ENCODE measurements at places on chromosomes 3 and 15.
A peak's percentile ranks its signal among the peaks of the same experiment; 100 is the strongest.

- H3K27ac ChIP-seq: no peak overlapping the region
- peaks cover 4% of the 10 kb centered on the region for H3K4me1 ChIP-seq
- no peak overlapping the region for H3K4me3 ChIP-seq
- peaks cover 50% of the 10 kb centered on the region for H3K27me3 ChIP-seq
These were observed 2.3 kb downstream of the FBN1 start for GRCh38 chr15:48643206-48643605.

- no peaks in the 10 kb centered on the region for H3K27me3 ChIP-seq
- no peak overlapping the region for H3K27ac ChIP-seq
- no peak overlapping the region for H3K4me3 ChIP-seq
- peaks cover 9% of the 10 kb centered on the region for H3K4me1 ChIP-seq
- peaks cover 4% of the 10 kb centered on the region for H3K36me3 ChIP-seq
- DNase-seq: no peak
These were observed 85.1 kb downstream of the SUCLG2 start for GRCh38 chr3:67569324-67569723.

DNA sequence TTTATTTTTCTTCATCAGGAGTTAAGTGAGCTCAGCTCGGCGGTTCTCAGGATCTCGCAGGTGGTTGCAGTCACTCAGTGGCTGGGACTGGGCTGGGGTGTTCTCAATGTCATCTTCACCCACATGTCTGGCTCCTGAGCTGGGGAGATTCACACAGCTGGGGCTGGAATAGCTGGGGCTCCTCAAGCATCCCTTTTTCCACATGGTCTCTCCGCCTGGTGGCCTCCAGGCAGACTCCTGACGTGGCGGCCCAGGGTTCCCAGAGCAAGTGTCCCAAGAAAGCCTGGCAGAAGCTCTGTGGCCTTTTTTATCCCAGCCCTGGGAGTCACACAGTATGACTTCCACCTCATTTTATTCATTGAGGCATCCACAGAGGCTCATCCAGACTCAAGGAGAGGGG, 84.1 kb upstream of the ANKRD34C start:
- H3K36me3 ChIP-seq: peaks cover 4% of the 10 kb centered on the region
- peaks cover 3% of the 10 kb centered on the region for H3K4me1 ChIP-seq
- H3K27me3 ChIP-seq: peaks cover 68% of the 10 kb centered on the region
- H3K4me3 ChIP-seq: no peak overlapping the region
- H3K27ac ChIP-seq: no peak overlapping the region
- no peak for DNase-seq

- no peak overlapping the region for H3K4me3 ChIP-seq
- no peaks in the 10 kb centered on the region for H3K4me1 ChIP-seq
- H3K27me3 ChIP-seq: peaks cover 13% of the 10 kb centered on the region
- H3K27ac ChIP-seq: no peak overlapping the region
- DNase-seq: no peak
- no peaks in the 10 kb centered on the region for H3K36me3 ChIP-seq
These were observed 31.2 kb downstream of the WWTR1 start for GRCh38 chr3:149626671-149627070.

- H3K4me1 ChIP-seq: peaks cover 9% of the 10 kb centered on the region
- H3K4me3 ChIP-seq: no peak overlapping the region
- no peaks in the 10 kb centered on the region for H3K27me3 ChIP-seq
- H3K27ac ChIP-seq: no peak overlapping the region
- DNase-seq: no peak
- H3K36me3 ChIP-seq: no peaks in the 10 kb centered on the region
These were observed 90.0 kb upstream of the STT3B start for GRCh38 chr3:31442755-31443154.

GRCh38 chr3:64957408-64958198, 269.8 kb upstream of the ADAMTS9 start:
- DNase-seq: no peak
- H3K27me3 ChIP-seq: no peaks in the 10 kb centered on the region
- no peaks in the 10 kb centered on the region for H3K4me1 ChIP-seq
- H3K4me3 ChIP-seq: no peak overlapping the region

GRCh38 chr15:60660290-60661051, 181.5 kb upstream of the ICE2 start:
- DNase-seq: no peak
- peak overlapping the region; percentile 53 for H3K27ac ChIP-seq
- H3K27me3 ChIP-seq: no peaks in the 10 kb centered on the region
- H3K36me3 ChIP-seq: no peaks in the 10 kb centered on the region
- peak overlapping the region; percentile 43 for H3K4me3 ChIP-seq

- H3K36me3 ChIP-seq: no peaks in the 10 kb centered on the region
- H3K27me3 ChIP-seq: peaks cover 48% of the 10 kb centered on the region
- DNase-seq: no peak
- H3K27ac ChIP-seq: no peak overlapping the region
- no peak overlapping the region for H3K4me3 ChIP-seq
- H3K4me1 ChIP-seq: no peaks in the 10 kb centered on the region
These were observed 11.6 kb upstream of the TMED3 start for GRCh38 chr15:79299126-79299840.

DNA sequence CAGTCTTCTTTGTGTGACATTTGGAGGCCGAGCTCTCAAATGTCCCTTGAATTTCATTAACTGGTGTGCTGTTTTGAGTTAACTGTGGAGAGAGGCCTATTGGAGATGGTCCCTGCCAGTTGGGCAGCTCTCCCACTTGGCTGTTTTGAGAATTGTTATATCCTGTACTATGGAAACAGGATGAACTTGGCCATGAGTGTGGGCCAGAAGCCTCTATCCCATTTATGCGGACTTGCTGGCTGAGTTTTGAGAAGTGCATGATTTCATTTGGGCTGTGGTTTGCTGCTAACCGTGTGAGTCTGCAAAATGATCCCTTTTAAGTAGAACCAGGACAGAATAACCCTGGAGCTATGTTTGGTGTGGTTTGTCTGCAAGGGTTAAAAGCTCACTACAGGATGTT, 366.0 kb downstream of the PTPRG start:
- DNase-seq: no peak
- H3K36me3 ChIP-seq: no peaks in the 10 kb centered on the region
- no peaks in the 10 kb centered on the region for H3K4me1 ChIP-seq
- no peak overlapping the region for H3K4me3 ChIP-seq

- DNase-seq: peak; percentile 24
- peak overlapping the region; percentile 96 for H3K27ac ChIP-seq
- H3K4me3 ChIP-seq: peak overlapping the region; percentile 98
- peaks cover 39% of the 10 kb centered on the region for H3K4me1 ChIP-seq
These were observed 907 bp downstream of the TATDN2 start for GRCh38 chr3:10248984-10249748.

DNA sequence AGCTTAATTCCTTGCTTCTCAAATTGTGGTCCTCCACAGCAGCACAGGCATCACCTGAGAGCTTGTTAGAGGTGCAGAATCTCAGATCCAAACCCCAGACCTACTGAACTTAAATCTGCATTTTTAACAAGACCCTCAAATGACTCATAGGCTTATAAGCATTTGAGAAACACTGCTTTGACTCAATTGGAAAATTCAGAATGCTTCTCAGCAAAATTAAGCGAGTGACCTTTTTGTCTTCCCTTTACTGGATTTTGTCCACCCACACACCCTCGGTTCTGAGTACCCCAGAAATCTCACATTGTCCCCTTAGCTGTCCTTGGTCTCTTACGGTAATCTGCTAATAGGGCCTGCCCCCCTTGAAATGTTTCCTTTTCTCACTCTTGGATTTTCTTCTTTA, 17.9 kb downstream of the CD80 start:
- peak overlapping the region; percentile 24 for H3K27ac ChIP-seq
- H3K27me3 ChIP-seq: no peaks in the 10 kb centered on the region
- H3K36me3 ChIP-seq: no peaks in the 10 kb centered on the region
- H3K4me3 ChIP-seq: no peak overlapping the region
- H3K4me1 ChIP-seq: no peaks in the 10 kb centered on the region

DNA sequence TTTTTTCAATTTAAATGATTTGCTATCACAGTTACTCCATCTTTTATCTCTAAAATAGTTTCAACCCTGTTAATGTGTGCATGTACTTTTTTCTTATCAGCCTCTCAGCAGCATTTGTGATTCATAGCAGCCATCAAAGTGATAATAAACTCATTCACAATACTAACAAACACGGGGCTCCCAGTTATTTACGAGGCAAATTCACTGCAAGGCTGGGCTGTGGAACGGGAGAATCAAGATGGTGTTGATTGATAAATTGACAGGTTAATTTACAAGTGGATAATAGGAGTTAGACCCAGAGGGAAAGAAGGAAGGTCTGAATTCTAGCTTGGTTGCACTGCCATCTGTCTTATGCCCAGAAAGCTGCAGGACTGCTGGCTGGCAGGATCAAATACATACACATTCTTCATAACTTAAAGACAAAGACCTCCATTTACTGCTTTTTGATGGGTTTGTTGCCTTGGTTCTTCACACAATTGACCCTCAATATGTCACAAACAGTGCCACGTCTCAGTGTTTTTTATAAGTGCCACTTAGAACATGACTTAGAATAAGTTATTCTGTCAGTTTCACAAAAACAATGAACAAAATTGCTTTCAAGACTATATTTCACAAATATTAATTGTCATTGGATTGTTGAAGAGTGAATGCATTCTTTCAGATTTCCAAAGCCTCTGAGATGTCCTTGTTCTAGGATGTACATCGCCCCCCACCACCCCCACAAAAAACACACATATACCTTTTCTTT, 562.8 kb downstream of the NR2F2 start:
- H3K27ac ChIP-seq: no peak overlapping the region
- H3K27me3 ChIP-seq: no peaks in the 10 kb centered on the region
- H3K36me3 ChIP-seq: no peaks in the 10 kb centered on the region

GRCh38 chr3:12829886-12830784, 11.2 kb downstream of the RPL32 start:
- no peaks in the 10 kb centered on the region for H3K36me3 ChIP-seq
- no peak overlapping the region for H3K4me3 ChIP-seq
- no peaks in the 10 kb centered on the region for H3K27me3 ChIP-seq
- no peak for DNase-seq
- H3K4me1 ChIP-seq: peaks cover 5% of the 10 kb centered on the region

DNA sequence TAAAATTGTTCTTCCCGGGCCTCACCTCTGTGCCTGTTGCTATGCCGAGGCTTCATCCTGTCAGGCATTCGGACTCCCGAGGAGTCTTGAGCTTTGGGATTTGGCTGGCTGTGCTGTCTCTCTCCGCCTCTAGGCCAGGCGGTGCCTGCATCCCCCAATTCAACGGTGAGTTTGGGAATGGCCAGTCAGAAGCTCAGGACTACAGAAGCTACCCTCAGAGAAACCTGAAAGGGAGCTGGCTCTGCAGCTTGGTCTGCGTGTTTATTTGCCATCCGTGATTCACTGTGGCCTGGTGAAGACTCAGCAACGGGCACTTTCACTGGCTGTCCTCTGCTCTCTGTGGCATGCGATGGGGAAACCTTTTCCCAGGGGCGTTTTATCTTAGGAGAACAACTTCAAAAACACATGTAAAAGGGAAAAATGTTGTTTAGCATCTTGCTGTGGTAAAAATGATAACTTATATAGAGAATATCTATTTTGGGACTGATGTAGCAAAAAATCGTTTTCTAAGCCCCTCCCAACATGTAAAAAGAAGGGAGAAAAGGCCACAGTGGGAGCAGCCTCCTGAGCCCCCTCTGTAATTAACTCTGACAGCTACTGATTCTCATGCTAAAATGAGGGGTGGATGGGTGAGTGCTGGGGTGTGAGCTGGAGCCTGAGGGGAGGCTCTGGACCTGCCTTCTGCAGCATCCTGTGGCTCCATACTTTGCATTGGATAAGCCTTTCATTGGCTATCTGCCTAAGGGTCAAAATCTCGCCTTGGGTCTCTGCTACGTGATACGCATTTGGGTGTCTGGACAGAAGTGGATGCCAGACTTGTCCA, 103.4 kb upstream of the KLHL25 start:
- peaks cover 15% of the 10 kb centered on the region for H3K27me3 ChIP-seq
- H3K4me3 ChIP-seq: no peak overlapping the region
- H3K36me3 ChIP-seq: peaks cover 5% of the 10 kb centered on the region
- H3K4me1 ChIP-seq: peaks cover 5% of the 10 kb centered on the region
- no peak for DNase-seq

DNA sequence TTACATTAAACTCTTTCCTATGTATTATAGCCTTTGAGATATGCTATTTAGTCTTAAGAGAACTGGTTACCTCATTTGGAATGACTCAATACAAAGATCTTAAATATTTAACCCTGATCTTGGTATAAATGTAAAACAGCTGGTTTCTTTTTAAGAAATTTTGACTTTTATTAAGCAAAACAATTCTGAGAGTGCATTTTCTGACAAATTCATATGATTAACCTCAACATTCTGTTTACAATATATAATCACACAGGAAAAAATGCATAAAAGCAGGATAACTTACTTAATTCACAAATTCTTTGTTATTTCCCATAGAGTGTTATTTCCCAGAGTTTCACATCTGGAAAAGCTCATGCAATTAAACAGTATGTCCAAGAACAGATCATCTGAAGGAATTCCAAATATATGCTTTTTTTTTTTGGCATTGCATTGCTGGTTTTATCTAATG, 400.4 kb upstream of the THBS1 start:
- H3K36me3 ChIP-seq: no peaks in the 10 kb centered on the region
- peaks cover 36% of the 10 kb centered on the region for H3K27me3 ChIP-seq
- no peak overlapping the region for H3K27ac ChIP-seq
- DNase-seq: no peak
- no peak overlapping the region for H3K4me3 ChIP-seq

DNA sequence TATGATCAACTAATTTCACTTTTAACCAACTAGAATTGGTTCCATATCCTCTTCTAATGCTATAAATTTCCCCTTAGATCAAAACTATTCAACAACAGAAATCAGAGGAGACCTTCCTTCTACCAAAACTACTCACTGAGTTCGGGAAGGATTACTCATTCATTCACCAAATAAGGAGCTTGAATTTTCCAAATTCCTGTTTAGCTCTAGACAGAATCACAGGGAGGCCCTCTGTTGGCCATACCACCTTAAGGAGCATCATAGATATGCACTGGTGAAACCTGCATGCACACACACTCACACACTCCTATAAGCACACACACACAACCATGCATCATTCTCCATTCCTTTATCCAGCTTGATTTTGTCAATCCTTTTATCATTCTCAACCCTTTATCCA, 49.0 kb downstream of the SUCLG2 start:
- H3K27ac ChIP-seq: peak overlapping the region; percentile 87
- peaks cover 15% of the 10 kb centered on the region for H3K36me3 ChIP-seq
- no peak for DNase-seq

DNA sequence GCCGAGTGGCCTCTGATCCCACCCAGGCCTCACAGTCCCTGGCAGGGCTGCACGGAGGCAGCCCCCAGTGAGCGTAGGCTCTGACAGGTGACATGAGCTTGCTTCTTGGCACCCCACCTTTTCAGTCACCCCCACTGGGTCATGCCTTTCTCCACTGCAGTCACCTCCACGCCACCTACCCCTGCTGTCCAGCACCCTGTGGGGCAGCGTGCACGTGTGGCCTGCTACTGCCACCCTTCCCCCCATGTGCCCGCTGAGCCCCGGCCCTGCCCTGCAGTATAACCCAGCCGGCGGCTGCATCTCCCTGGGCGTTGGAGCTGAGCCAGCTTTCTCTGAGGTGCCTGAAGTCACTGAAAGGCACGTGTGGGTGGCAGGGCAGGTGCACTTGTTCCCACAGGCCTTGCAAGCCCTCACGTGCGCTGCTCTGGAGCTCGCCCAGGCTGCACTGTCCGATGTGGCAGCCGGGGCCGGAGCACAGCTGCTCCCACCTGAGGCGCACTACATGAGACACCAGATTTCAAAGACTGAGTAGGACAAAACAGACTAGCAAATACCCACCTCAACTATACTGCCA, 65.6 kb downstream of the NIPA2 start:
- H3K27ac ChIP-seq: no peak overlapping the region
- no peaks in the 10 kb centered on the region for H3K27me3 ChIP-seq
- DNase-seq: no peak

Data from T-helper 17 cell (primary cell).